Right ventricle myocardium superior (tissue), 1 donor: ENCODE measurements at places on chromosomes 12 and 14. TPM values are rescaled to one million over a fixed set of nuclear protein-coding genes. Genes with fewer than 3 reads are reported as not detected.

- DNase-seq = no peak
Observed at GRCh38 chr12:25884920-25885234, 73.6 kb upstream of the RASSF8 start.

DNA sequence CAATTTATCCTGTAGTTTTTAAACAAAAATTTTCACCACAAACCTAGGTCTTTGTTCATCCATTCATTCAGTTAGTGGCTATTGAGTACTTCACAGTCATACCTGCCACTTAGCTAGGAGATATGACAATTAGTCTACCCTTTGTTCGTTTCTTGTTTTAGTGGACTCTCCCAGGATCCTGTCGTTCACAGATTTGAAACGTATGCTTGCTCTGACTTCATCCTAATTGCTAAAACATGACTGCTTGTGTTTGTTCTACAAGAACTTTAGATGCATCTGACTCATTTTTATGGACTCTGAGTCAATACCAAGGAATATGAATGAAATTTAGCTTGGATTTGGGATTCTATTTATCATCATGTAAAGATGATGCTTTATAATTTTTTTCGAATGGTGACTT lies 69.5 kb downstream of the TBC1D30 start:
- DNase-seq = no peak

The APOF gene
- not detected for total RNA-seq

The CABP1 gene
- 6.5 TPM for total RNA-seq

GRCh38 chr14:53360829-53361228 lies 207.7 kb upstream of the DDHD1 start:
- no peak for DNase-seq

GRCh38 chr12:22722081-22722480 lies 97.1 kb downstream of the ETNK1 start:
- no peak for DNase-seq
